Cardiac septum (tissue), 1 donor: ENCODE measurements at places on chromosomes 11 and 22. TPM values are rescaled to one million over a fixed set of nuclear protein-coding genes. Genes with fewer than 3 reads are reported as not detected.

Gene HTR3B
- total RNA-seq, result not detected

Gene MS4A14
- total RNA-seq, result 0.51 TPM

Gene LINC01488
- total RNA-seq, result 0.19 TPM

Gene MUC6
- not detected for total RNA-seq

Gene SEPTIN3
- total RNA-seq, result not detected

Gene OR8G5
- not detected for total RNA-seq

Gene TSGA10IP
- not detected for total RNA-seq

Gene IGSF22
- 1.1 TPM for total RNA-seq

Gene C11orf52
- total RNA-seq, result 2.6 TPM

Gene FBLN1
- 70.1 TPM for total RNA-seq

Gene SCGB1D4
- total RNA-seq, result not detected

Gene SOX10
- total RNA-seq, result 0.62 TPM

Gene ANKK1
- total RNA-seq, result 0.16 TPM

Gene SAA1
- 1.5 TPM for total RNA-seq

Gene TSKU
- 6.9 TPM for total RNA-seq

Gene CAPN5
- 4.0 TPM for total RNA-seq

Gene PIK3IP1
- 10.5 TPM for total RNA-seq

Gene C11orf16
- total RNA-seq, result not detected

Gene AP1B1
- total RNA-seq, result 28.0 TPM

Gene PIH1D2
- 2.0 TPM for total RNA-seq

Gene PTS
- 33.0 TPM for total RNA-seq

Gene OR51I2
- not detected for total RNA-seq

Gene ZDHHC24
- 5.8 TPM for total RNA-seq

Gene UBE2L3
- 46.2 TPM for total RNA-seq

Gene APLNR
- 16.6 TPM for total RNA-seq

Gene RNF26
- total RNA-seq, result 10.7 TPM

Gene PLAAT2
- total RNA-seq, result not detected

Gene ZC3H12C
- total RNA-seq, result 20.0 TPM

Gene SCO2
- total RNA-seq, result 2.4 TPM

Gene PDGFD
- 19.6 TPM for total RNA-seq

Gene SLC17A6
- total RNA-seq, result not detected

Gene ALX4
- total RNA-seq, result 0.05 TPM

Gene OR4B1
- total RNA-seq, result not detected

Gene GAS2L1
- 13.0 TPM for total RNA-seq

Gene ROBO3
- total RNA-seq, result 5.1 TPM

Gene NXPE4
- not detected for total RNA-seq

Gene TMA7B
- total RNA-seq, result not detected

Gene CCDC73
- not detected for total RNA-seq

Gene GSTP1
- 272 TPM for total RNA-seq

Gene B4GALNT4
- total RNA-seq, result 0.24 TPM

Gene MYO18B
- 254 TPM for total RNA-seq

Gene SERHL2
- 1.9 TPM for total RNA-seq

Gene PELI3
- total RNA-seq, result 7.7 TPM

Gene WNT11
- total RNA-seq, result 9.2 TPM

Gene CTSW
- 0.83 TPM for total RNA-seq

Gene ELF5
- not detected for total RNA-seq

Gene ART1
- 1.3 TPM for total RNA-seq

Gene MS4A6E
- total RNA-seq, result not detected

Gene PTGDR2
- total RNA-seq, result 0.89 TPM

Gene OR51B5
- total RNA-seq, result not detected

Gene QSER1
- 22.7 TPM for total RNA-seq

Gene NLRP10
- not detected for total RNA-seq

Gene NARS2
- 9.9 TPM for total RNA-seq

Gene DSCAML1
- 1.2 TPM for total RNA-seq

Gene CDC42EP1
- 18.8 TPM for total RNA-seq

Gene MICAL3
- 126 TPM for total RNA-seq

Gene SMC1B
- total RNA-seq, result not detected
